H1 (cell line): ENCODE measurements at places on chromosomes 7 and 10. TPM values are rescaled to one million over a fixed set of nuclear protein-coding genes. Genes with fewer than 3 reads are reported as not detected.

Gene VPS37D
- 3.4 and 3.8 TPM in 2 replicates for total RNA-seq

Gene ASZ1
- not detected in 2 replicates for total RNA-seq

Gene MYO3A
- 3.2 and 5.3 TPM in 2 replicates for total RNA-seq

Gene GNAI1
- total RNA-seq, result 20.0 and 29.5 TPM in 2 replicates

Gene OPALIN
- not detected in 2 replicates for total RNA-seq

Gene RBP3
- total RNA-seq, result not detected in 2 replicates

Gene CEP41
- 12.8 and 13.3 TPM in 2 replicates for total RNA-seq

Gene LBX1
- not detected in 2 replicates for total RNA-seq

Gene FXYD4
- total RNA-seq, result not detected in 2 replicates

Gene SUPV3L1
- 43.4 and 45.6 TPM in 2 replicates for total RNA-seq

Gene CTTNBP2
- total RNA-seq, result 30.9 and 35.1 TPM in 2 replicates

Gene ERVW-1
- total RNA-seq, result not detected in 2 replicates

Gene LRRC17
- total RNA-seq, result 3.0 and 3.3 TPM in 2 replicates

Gene CDH23
- total RNA-seq, result 1.9 and 2.0 TPM in 2 replicates

Gene CLCN1
- 0.33 and 0.41 TPM in 2 replicates for total RNA-seq

Gene SLC16A9
- total RNA-seq, result 11.2 and 11.6 TPM in 2 replicates

Gene LIPF
- not detected in 2 replicates for total RNA-seq

Gene COBL
- total RNA-seq, result 36.5 and 40.4 TPM in 2 replicates

Gene SSC4D
- total RNA-seq, result 10.8 and 11.8 TPM in 2 replicates

Gene OSBPL3
- 9.4 and 13.9 TPM in 2 replicates for total RNA-seq

Gene PLXDC2
- 40.1 and 40.5 TPM in 2 replicates for total RNA-seq

Gene SFRP4
- total RNA-seq, result not detected in 2 replicates

Gene ATG9B
- total RNA-seq, result 2.3 and 2.6 TPM in 2 replicates

Gene MCU
- 45.9 and 51.6 TPM in 2 replicates for total RNA-seq

Gene CALML3
- not detected in 2 replicates for total RNA-seq

Gene SFTPA1
- not detected in 2 replicates for total RNA-seq

Gene ALOX5
- 1.2 and 1.6 TPM in 2 replicates for total RNA-seq

Gene ZNF239
- total RNA-seq, result 10.3 and 11.4 TPM in 2 replicates

Gene NRBF2
- 29.9 and 30.0 TPM in 2 replicates for total RNA-seq

Gene SPDYE6
- not detected in 2 replicates for total RNA-seq

Gene CCDC136
- total RNA-seq, result 43.7 and 47.7 TPM in 2 replicates

Gene UPK3BL2
- 12.4 and 12.5 TPM in 2 replicates for total RNA-seq

Gene ANKRD1
- not detected in 2 replicates for total RNA-seq

Gene AP5Z1
- 21.9 and 24.7 TPM in 2 replicates for total RNA-seq

Gene SLIT1
- total RNA-seq, result 0.88 and 1.2 TPM in 2 replicates

Gene SLC13A1
- total RNA-seq, result not detected in 2 replicates

Gene CYP2C9
- not detected in 2 replicates for total RNA-seq

Gene GIMAP4
- total RNA-seq, result 0.22 TPM in 1 of 2 replicates, not detected in the other

Gene CLDN3
- total RNA-seq, result 19.1 and 20.8 TPM in 2 replicates

Gene CDC14C
- total RNA-seq, result not detected in 2 replicates

Gene CYP26C1
- 0.21 and 0.28 TPM in 2 replicates for total RNA-seq

Gene CPN1
- 0.15 TPM in 1 of 2 replicates, not detected in the other for total RNA-seq

Gene ANXA8
- total RNA-seq, result not detected in 2 replicates

Gene NPFFR1
- 0.06 TPM in 1 of 2 replicates, not detected in the other for total RNA-seq

Gene GNAT3
- total RNA-seq, result not detected in 2 replicates

Gene GCK
- 4.1 and 4.9 TPM in 2 replicates for total RNA-seq
